ENCODE measurements at places on chromosomes 4 and X. TPM values are rescaled to one million over a fixed set of nuclear protein-coding genes. Genes with fewer than 3 reads are reported as not detected.

The FTHL17 gene
- not detected for total RNA-seq

The TAF7L gene
- total RNA-seq = not detected

The TCEAL6 gene
- total RNA-seq = not detected

The SSX2 gene
- total RNA-seq = not detected

The KLF8 gene
- total RNA-seq = not detected

The PRPS1 gene
- total RNA-seq = 164 TPM

The IRAK1 gene
- total RNA-seq = 89.3 TPM

The IQCM gene
- not detected for total RNA-seq

The RENBP gene
- total RNA-seq = not detected

The PABPC1L2B gene
- total RNA-seq = not detected

The GAGE12H gene
- not detected for total RNA-seq

The PABPC1L2A gene
- total RNA-seq = not detected

The PNMA6F gene
- not detected for total RNA-seq

The TENT5D gene
- total RNA-seq = not detected

The SOWAHB gene
- not detected for total RNA-seq

The RHOXF1 gene
- not detected for total RNA-seq

The FANCB gene
- total RNA-seq = 10.4 TPM

The ZNF732 gene
- total RNA-seq = not detected

The BEND2 gene
- total RNA-seq = not detected

The SPANXB1 gene
- total RNA-seq = 87.1 TPM

GRCh38 chr4:166655231-166655630, 579.1 kb downstream of the SPOCK3 start:
- no peak for DNase-seq

- DNase-seq = peak; percentile 18
Measured at GRCh38 chr4:185524888-185525863, 10.1 kb downstream of the PDLIM3 start.

GRCh38 chr4:169159624-169160171, 111.1 kb downstream of the SH3RF1 start:
- peak; percentile 28 for DNase-seq

- DNase-seq = no peak
Measured at GRCh38 chr4:186712690-186713089, 11.0 kb downstream of the FAT1 start.

DNA sequence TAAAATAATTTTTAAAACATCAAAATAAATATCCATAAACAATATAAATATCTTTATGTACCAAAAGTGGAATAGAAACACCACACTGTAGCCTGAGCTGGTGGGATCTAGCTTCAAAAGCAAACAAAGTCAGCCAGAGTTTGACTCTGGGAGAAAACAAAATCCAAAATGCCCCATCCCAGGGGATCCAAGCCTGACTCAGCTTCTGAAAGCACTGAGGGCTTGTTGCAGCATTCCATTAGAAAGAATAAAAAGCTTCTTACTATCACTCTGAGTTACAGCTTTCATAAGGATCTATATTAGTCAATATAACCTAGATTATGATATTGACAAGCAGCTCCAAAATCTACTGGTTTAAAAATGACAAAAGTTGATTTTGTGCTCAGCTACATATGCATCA, 149.7 kb upstream of the ANKRD50 start:
- DNase-seq = no peak

DNA sequence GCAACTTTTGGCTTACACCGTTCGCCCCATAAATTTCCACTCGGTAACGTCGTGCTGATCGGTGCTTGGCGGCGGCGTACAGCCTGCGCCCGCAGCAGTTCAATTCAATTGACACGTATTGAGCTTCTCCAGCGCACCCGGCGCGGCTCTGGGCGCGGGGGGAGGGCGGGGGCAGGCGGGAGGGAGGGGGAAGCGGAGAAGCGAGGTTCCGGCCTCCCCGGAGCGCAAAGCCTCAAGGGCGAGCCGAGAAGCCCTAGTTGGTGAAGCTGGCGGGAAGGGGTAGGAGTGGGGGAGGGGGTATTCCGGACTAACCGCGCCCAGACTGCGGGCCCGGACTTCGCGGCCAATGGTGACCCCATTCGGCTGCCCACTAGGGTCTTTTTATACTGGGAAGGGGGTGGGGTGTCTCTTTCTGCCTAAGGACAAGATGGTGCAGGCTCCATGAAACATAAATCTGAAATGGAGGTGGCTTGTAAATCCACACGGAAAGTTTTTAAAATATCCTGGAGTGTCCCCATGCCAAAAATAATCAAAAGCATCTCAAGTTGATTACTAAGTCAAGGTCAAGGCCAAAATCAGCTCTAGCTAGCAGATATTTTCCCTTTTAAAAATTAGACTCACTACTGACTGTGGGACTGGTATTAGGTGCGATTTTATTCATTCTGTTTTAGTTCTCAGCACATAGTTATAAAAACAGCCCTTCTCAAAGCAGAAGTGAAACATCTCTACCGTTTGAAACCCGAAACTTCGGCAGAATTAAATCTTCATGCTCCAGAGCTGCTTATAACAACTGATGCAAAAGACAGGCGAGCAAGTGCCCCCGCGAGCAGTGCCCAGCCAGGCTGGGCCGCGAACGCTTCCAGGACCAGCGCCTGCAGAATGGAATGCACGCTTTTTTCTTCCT, 1.5 kb upstream of the BCOR start:
- DNase-seq = peak; percentile 48

DNA sequence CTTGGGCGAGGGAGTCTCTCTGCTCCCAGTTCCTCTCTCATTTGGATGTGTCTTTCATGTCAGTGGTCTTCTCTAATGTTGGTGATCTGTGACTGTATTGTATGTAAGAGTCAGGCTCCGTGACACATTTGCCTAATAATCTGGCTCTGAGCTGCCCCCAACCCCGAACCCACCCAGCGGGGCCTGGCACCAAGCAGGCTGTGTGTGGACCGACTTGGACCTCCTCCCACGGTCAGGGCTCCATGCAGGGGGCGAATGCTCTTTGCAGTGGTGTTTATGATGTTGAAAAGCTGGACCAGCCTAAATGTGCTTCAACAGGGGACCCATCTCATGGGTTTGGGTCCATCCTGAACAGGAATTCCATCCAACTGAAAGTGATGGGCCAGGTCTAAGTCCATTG, 47.0 kb upstream of the ADRA2C start:
- DNase-seq = no peak

GRCh38 chr4:147160908-147161513, 215.3 kb upstream of the TTC29 start:
- peak; percentile 49 for DNase-seq

GRCh38 chr4:118751629-118752323, 66.6 kb downstream of the METTL14 start:
- peak; percentile 64 for DNase-seq

GRCh38 chr4:12852338-12853307, 631.5 kb downstream of the RAB28 start:
- peak; percentile 81 for DNase-seq

GRCh38 chr4:187124331-187124730, 400.7 kb upstream of the FAT1 start:
- DNase-seq = peak; percentile 4

- DNase-seq = no peak
Measured at GRCh38 chr4:7524064-7524682, 89.4 kb upstream of the PSAPL1 start.

DNA sequence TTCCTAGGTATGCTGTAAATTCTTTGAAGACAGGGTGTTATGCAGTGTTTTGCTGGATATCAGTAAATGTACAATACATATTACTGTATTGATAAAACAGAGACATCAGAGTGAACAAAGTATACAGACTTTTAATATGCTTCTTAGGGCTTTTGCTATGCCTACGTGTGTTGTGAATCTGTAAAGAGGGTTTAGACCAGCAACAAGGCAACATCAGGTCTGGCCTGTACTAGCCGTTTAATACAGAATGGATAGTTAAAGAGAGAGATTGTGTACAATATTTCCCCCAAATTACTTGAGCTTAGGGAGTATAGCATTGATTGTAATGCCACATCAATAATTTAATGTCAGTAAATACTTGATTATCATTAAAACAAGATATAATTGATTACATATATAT, 75.2 kb downstream of the PAQR3 start:
- DNase-seq = no peak

GRCh38 chrX:130347321-130347720, 7.6 kb downstream of the SLC25A14 start:
- peak; percentile 27 for DNase-seq

- peak; percentile 57 for DNase-seq
Measured at GRCh38 chr4:15457406-15458201, 12.1 kb upstream of the CC2D2A start.

- peak; percentile 36 for DNase-seq
Measured at GRCh38 chr4:10333942-10334341, 123.3 kb downstream of the ZNF518B start.

DNA sequence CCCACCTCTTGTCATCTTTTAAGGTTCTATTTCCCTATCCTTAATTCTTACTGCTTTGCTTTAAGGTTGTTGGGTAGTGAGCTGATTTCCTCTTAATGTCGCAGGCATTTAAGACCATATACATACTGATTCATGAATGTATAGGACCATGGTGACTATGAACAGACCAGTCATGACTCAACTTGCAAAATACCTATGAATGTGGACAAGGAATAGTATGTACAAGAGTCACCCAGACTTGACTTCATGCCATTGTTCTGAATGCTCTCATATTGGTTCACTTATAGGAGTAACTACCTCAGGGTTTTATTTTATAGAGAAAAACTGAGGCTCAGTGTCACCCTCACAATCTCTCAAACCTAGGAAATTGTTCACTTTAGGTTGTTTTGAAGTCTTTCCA, 44.3 kb downstream of the CCNG2 start:
- no peak for DNase-seq

DNA sequence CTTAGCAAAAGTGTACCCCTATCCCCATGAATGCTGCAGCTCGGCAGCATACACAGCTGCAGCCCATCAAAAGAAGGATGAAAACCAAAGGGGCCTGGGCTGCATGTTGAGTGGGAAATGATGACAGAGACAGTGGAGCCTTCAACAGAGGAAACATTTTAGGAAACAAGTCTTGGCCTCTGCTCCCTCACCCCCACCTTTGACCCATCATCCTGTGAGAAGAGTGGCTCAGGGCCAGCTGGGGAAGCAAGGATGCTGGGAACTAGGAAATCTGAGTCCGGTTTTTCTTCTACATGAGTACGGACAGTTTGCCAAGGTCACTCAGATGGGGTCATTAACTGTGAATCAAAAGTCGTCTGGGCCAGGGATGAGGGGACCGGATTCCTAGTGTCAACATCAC, 37.2 kb downstream of the IDS start:
- no peak for DNase-seq

DNA sequence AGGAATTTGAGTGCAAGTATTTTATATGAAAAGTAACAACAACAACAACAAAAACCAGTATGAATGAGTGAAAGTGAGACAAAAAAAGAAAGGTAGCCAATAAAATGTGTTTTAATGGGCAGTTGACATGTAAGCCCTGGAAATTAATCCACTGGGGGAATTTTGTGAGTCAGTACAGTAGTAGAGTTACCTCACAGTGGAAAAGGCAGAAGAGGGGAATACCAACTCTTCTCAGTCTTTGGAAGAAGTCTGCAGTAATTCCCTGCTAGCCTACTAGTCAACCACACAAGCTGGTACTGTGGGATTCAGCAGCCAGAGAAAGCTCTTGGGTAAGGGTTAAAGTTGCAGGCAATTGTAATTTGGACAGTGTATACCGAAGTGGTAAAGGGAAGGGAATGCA, 76.3 kb upstream of the IL15 start:
- DNase-seq = no peak

DNA sequence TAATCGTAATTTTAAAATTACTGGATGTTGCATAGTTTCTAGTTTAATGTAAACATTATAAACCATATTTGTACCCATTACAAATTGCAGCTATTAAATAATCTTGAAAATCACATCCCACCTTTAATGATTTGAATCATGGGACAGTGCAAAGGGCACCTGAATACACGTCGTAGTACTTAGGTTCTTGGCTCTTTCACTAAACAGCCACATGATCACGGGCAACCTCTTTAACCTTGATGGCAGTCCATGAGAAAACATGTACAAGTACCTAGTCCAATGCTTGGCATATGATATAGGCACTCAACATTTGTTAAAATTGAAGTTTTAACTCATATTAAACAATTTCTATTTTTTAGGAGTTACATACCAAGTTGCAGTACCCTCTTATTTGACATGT, 11.8 kb upstream of the FBXL5 start:
- no peak for DNase-seq

DNA sequence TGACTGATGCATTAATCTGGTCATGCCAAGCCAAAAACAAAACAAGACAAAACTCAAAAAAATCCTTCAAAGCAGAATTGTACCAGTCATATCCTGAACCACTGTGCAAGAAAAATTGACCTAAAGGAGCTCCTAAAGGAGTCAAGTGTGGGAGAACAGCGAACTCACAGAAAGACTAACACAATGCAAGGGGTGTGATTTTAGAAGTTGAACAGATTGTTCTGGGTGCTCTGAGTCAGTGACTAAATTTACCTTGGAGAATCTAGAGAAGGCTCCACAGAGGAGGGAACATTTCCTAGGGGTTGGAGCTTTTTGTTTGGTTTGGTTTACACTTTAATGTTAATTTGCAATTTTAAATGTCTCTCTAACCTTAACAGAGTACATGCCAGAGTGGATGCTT, 48.9 kb upstream of the PHF8 start:
- no peak for DNase-seq

DNA sequence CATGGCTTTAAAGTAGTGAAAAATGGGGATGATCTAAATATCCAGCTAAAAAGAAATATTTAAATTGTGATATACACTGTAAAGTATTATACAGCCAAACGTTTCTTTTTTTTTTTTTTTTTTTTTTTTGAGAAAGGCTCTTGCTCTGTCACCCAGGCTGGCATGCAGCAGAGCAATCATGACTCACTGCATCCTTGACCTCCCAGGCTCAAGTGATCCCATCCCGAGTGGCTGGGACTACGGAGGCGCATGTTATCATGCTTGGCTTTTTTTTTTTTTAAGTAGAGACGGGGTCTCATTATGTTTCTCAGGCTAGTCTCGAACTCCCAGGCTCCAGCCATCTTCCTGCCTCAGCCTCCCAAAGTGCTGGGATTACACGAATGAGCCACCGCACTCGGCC, 17.1 kb downstream of the SMIM14 start:
- DNase-seq = peak; percentile 91

DNA sequence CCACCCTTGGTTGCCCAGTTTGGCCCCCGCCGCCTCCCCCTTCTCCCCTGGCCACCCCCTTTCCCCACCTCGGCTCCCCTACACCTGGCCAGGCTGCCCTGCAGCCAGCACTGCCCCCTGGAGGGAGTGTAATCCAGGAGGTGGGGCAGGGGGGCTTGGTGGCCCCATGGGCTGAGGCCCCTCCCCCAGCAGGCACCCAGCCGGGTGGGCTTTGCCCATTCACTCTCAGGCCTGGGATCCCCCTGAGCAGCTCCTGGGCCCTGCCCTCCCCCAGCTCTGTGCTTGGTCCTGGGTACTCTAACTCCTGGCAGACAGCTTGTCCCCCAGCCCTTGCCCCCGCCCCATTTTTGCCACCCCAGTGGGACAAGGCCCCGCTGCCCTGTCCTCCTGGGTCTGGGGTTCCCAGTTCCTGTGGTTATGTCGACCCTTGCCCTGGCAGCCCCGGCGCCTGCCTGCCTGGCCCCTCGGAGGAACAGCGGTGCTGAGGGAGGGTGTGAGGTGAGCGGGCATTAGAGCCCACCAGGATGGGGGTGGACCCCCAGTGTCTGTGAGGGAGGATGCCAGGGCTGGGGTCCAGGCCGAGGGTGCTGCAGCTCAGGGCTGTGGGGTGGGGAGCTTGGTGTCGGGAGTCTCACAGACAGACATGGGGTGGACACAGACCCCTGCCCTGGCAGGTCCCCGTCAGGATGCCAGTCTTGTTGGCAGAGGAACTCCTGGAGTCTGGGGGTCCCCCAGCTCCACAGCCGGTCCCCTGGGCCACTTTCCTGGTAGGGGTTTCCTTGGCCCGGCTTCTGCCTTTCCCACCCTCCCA, 10.2 kb downstream of the NAT8L start:
- no peak for DNase-seq

- DNase-seq = peak; percentile 21
Measured at GRCh38 chr4:21447301-21448054, 501.1 kb downstream of the KCNIP4 start.

Data from M059J (cell line).